ENCODE measurements at places on chromosomes 4 and X. TPM values are rescaled to one million over a fixed set of nuclear protein-coding genes. Genes with fewer than 3 reads are reported as not detected.

Gene TMEM129
- 52.5 TPM for total RNA-seq

- H3K27me3 ChIP-seq = no peaks in the 10 kb centered on the region
- DNase-seq = no peak
- no peaks in the 10 kb centered on the region for H3K4me1 ChIP-seq
- H3K36me3 ChIP-seq = no peaks in the 10 kb centered on the region
These were observed 254.7 kb upstream of the AR start for GRCh38 chrX:67289055-67289499.

DNA sequence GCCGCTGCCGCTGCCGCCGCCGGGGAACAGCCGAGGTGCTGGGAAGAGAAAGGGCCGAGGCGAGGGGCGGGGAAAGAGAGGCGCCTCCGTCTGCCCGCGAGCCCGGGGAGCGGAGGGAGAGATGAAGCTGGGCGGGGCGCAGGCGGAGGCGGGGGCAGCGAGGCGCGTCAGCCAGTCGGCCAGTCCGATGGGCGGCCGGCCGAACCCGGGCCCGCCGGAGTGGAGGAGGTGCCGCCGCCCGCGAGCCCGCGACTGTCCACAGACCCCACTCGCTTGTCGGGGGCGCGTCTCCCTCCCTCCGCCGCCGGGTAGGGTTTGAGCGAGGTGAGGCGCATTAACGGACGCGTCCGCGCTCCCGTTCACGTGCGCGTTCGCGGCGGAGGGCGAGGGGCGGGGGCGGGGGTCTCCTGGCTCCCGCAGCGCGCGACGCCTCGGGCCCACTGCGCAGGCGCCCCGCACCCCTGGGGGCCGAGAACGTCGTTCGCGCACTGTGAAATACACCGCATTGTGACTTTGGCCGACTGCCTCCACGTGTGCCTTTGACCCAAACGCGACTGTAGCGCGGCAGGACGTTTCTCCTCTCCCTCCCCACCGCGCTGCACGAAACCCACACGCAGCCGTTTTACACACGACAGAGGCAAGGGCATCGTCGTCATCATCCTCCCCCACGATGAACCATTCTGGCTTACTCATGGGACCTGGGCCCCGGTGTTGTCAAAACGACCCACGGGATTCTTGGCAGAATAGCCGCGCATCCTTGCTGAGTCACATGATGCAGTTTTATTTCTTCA is at the start of gene NUDT11:
Gene NUDT11 (minus strand): TSS at position 92 of the 791 bp plus-strand sequence. CDS start 148 bp downstream, outside the sequence.
- H3K27ac ChIP-seq = no peak within 1 kb of the TSS
- H3K4me3 ChIP-seq = no peak within 1 kb of the TSS
- no peaks in the 10 kb centered on the region for H3K4me1 ChIP-seq
- DNase-seq = no peak
- no peaks in the 10 kb centered on the region for H3K36me3 ChIP-seq
- no peaks in the 10 kb centered on the region for H3K27me3 ChIP-seq

DNA sequence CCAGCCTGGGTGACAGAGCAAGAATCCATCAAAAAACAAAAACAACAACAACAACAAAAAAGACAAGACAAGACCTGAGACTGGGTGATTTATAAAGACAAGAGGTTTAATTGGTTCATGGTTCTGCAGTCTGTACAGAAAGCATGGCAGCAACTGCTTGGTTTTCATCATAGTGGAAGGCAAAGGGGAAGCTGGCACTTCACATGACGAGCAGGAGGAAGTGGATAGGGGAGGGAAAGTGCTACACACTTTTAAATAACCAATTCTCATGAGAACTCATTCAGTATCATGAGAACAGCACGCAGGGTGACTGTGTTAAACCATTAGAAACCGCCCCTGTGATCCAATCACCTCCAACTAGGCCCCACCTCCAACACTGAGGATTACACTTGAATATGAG is 28.4 kb upstream of the SLC10A7 start:
- DNase-seq = no peak
- no peaks in the 10 kb centered on the region for H3K36me3 ChIP-seq
- no peaks in the 10 kb centered on the region for H3K27me3 ChIP-seq
- no peak overlapping the region for H3K4me3 ChIP-seq

DNA sequence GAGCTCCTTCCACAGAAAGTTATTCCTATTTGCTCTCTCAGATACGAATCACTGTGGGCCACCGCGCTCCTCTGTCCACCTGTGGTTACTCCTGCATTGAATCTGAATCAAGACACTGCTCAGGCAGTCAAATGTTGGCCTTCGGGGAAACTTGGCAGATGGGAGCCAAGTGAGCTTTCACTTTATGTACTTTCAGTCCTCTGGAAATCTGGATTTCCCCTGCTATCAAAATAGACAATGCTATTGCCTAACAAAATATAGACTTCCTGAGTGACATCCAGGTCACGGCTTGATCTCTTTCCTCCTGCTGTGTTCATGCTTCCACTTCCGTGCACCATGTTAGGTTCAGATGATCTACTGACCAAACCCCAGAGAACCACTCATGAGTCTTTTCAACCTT is 43.8 kb downstream of the FHL1 start:
- no peak overlapping the region for H3K27ac ChIP-seq
- no peak for DNase-seq
- H3K4me1 ChIP-seq = no peaks in the 10 kb centered on the region

Measured in PC-9 (cell line).